ENCODE measurements at places on chromosomes 6 and 20.

GRCh38 chr6:131116755-131117360 lies 18.4 kb upstream of the AKAP7 start:
- DNase-seq = no peak

DNA sequence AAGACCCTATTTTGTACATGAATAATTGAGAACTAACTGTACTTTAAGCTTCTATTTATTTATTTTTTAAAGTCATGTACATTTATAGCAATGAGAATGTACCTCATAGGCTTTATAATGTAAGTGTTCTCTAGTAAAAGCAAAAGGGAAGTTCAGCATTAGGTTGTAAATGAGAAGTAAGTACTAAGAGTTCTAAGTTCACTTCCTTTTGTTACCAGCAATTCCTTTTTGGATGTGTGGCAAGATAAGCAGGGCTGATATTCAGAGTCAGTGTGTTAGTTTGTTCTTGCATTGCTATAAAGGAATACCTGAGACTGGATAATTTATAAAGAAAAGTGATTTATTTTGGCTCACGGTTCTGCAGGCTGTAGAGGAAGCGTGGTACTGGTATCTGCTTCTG lies 54.0 kb upstream of the CCN2 start:
- DNase-seq = no peak

DNA sequence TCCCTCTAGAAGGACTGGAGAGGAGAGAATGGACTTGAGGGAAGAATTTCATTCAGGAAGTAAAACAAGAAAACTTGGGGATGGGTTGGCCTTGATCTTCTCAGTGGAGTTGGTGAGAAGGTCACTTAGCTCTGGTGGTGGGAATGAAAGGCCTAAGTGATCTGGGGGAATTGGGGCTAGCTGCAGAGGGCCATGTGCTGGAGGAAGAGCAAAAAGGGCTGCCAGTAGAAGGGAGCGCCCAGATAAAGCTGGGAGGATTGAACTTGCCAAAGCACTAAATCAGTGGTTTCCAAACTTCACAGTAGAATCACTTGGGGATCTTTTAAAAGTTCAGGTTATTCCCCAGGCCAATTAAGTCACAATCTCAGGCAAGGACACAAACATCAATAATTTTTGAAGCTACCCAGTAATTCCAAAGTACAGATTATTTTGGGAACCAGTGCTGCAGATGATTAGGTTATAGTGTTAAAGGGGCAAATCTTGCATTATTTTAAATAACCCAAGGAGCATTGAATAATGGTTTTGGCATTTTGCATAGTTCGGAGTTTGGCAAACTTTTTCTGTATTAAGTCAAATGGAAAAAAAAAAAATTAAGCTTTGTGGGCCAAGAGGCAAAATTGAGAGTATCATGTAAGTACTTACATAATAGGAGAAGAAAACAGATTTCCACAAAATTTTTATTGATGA lies 36.5 kb upstream of the RFPL4B start:
- DNase-seq = no peak

- DNase-seq = no peak
Observed at GRCh38 chr6:113383701-113384100, 473.4 kb upstream of the MARCKS start.

GRCh38 chr6:134190883-134191282 lies 127.0 kb downstream of the SGK1 start:
- DNase-seq = no peak

DNA sequence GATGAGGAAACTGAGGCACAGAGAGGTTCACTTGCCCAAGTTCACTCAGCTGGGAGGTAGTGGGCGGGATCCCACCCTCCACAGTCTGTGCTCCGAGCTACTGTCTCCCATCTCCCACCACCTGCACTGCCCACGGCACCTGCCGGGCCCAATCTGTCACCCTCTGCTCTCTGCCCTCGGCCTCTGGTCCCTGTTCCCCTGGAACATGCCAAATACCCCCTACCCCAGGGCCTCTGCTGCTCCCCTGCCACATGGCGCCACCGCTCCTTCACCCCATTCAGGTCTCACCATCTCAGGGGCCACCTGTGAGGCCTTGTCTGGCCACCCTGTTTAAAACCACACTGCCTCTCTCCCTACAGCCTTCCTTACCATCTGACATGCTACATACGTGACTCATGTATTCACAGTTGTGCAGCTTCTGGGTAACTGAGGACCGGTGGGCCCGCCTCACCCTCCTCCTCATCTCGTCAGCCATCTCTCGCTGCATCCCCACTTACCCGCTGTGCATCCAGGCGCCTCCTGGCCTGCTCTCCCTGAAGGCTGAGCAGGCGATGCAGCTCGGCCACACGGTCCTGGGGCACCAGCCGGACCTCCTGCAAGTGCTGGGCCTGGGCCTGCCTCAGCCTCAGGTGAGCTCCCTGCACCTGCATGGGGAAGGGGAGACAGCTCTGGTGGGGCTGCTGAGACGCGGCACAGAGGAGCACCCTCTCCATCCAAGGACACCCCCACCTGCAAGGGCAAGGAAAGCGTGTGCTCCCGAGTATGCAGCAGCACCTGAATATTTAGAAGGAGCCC lies 50.6 kb downstream of the GINS1 start:
- no peak for DNase-seq

DNA sequence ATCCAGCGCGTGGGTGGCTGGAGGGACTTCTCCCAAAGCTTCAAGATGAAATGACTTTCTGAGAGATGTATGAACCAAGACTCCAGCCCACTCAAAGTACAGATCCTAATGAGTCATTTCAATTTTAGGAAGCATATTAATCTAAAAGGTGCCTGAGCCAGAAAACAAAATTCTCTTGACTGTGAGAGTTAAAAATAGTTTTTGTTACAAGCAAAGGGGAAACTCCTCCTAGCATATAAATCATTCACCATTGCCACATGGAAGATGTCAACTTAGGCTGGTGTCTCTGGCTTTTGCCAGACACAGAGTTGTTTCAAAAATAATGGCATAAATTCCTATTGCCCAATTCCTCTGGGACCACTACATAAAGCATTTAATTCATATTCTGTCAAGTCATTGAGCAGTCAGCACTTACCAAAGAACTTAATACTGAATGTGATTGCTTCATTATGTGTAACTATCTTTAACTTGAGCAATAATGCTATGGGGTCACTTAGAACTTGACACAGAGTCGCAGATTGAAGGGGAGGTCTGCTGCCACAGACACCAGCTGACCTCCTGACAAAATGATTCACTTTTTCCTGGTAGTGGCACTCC lies 280.6 kb downstream of the SLC35F1 start:
- DNase-seq = no peak

- no peak for DNase-seq
Observed at GRCh38 chr6:100132005-100132404, 138.0 kb upstream of the MCHR2 start.

- DNase-seq = no peak
Observed at GRCh38 chr20:38193586-38194105, 28.6 kb upstream of the TGM2 start.

DNA sequence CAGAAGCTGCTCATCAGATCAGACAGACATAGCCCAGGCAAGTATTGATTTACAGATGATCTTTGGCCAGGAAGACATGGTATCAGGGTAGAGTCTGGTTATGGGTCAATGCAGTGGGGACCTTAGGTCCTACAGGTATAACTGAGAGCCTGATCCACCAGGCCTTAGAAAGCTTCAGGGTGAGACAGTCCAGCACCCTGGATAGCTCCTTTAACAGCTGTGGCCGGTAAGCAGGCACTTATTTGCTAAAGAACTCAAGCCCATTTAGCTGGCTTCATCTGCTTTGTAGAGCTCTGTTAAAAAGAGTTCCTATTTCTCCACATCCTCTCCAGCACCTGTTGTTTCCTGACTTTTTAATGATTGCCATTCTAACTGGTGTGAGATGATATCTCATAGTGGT lies 39.6 kb downstream of the ESR1 start:
- no peak for DNase-seq

Data from NCI-H510A treated with DMSO at 0.1 percent for 48 hours (cell line).